ENCODE measurements at places on chromosomes 11 and 22. TPM values are rescaled to one million over a fixed set of nuclear protein-coding genes. Genes with fewer than 3 reads are reported as not detected.

The UBQLNL gene
- total RNA-seq: 0.25 TPM

The THAP7 gene
- total RNA-seq: 23.7 TPM

The CHADL gene
- total RNA-seq: 0.23 TPM

The ARHGEF17 gene
- 0.07 TPM for total RNA-seq

The PAX6 gene
- not detected for total RNA-seq

- no peak overlapping the region for H3K27ac ChIP-seq
- H3K36me3 ChIP-seq: no peaks in the 10 kb centered on the region
- no peak overlapping the region for H3K4me3 ChIP-seq
These were observed 46.8 kb downstream of the BBOX1 start for GRCh38 chr11:27087432-27087831.

GRCh38 chr22:39175353-39176142, 23.1 kb upstream of the CBX7 start:
- no peak overlapping the region for H3K4me3 ChIP-seq
- DNase-seq: no peak

DNA sequence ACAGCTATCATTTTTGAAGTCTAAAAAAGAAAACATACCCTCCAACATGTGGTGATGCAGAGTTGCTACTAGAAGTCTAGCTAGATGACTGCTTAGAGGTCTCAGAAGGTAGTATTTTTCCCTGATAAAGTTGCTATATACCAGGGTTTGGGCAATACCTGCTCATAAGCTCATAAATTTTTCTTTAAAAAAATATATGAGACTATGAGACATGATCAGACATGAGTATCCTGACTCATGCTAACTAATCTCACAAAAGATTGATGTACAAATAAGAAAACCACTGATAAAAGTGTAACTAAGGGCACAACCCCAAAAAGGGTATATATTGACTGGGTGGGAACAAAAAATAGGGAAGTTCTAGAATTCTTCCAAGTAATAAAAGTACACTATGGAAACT, 740.9 kb downstream of the METTL15 start:
- no peak overlapping the region for H3K27ac ChIP-seq
- no peaks in the 10 kb centered on the region for H3K36me3 ChIP-seq
- no peaks in the 10 kb centered on the region for H3K4me1 ChIP-seq
- no peaks in the 10 kb centered on the region for H3K27me3 ChIP-seq
- no peak overlapping the region for H3K4me3 ChIP-seq

DNA sequence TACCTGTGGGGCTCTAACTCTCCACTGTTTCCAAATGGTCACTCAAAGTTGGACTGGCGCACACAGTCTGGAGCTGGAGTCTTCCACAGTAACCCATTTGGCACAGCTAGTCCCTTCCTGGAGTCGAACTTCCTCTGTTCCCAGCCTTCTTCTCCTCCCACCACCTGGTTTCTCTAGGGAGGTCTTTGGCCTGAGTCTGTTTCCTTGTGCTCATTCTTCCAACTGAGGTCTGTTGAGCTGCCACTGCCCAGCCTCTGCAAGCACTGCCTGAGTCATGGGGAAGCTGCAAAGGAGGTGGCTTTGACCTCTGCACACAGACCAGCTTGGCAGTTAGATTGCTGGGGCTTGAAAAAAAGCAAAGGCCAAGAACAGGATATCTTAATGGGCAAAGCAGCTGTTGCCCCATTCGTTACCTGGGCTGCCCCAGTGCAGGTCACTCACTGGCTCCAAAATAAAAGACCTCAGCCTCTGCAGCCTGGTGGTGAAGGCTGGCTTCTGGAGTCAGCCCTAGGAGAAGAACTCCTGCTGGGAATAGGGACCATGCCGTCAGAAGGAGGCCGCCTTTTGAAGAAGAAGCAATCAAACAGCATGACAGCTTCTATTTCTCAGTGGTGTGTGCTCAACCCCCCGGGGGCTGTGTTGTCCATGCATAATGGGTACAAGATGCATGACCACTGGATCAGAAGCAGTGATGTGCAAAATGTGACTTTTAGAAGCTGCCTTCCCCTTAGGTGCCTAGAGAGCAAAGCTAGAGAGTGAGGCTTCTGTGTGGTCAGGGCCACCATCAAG, 3.0 kb downstream of the ADAMTS15 start:
- H3K4me3 ChIP-seq: no peak overlapping the region
- no peak for DNase-seq
- H3K27me3 ChIP-seq: peaks cover 38% of the 10 kb centered on the region
- no peaks in the 10 kb centered on the region for H3K36me3 ChIP-seq

DNA sequence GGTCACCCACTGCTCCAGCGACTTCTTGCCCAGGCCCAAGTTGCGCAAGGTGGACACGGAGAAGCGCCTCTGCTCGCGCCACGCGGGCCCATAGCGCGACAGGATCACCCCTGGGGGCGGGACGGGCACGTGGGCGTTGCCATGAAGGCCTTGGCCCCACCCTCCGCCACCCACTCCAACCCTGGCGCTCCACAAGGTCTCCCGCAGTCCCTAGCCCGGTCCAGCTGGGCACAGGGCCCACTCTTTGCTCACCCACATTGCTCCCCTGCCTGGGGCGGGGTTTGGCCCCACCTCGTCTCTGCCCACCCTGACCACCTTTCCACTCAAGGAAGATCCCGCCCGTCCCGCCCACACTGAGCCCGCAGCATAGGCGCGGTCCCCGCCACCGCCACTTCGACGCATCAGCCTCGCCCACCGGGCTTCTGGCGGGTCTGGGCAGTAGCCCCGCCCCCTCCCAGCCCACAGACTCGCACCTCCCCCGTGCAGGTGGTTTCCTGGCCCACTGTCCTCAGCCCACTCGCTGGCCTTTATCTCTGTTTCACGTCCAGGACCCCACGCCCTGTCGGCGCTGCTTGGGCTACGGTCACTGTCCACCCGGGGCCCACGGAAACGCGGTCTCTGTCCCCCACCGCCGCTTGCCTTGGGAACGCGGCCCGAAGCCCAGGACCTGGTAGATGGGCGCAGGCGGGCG, 12.3 kb upstream of the CYP2D6 start:
- no peaks in the 10 kb centered on the region for H3K4me1 ChIP-seq
- no peak overlapping the region for H3K4me3 ChIP-seq
- no peaks in the 10 kb centered on the region for H3K27me3 ChIP-seq
- H3K36me3 ChIP-seq: peaks cover 9% of the 10 kb centered on the region
- no peak overlapping the region for H3K27ac ChIP-seq

DNA sequence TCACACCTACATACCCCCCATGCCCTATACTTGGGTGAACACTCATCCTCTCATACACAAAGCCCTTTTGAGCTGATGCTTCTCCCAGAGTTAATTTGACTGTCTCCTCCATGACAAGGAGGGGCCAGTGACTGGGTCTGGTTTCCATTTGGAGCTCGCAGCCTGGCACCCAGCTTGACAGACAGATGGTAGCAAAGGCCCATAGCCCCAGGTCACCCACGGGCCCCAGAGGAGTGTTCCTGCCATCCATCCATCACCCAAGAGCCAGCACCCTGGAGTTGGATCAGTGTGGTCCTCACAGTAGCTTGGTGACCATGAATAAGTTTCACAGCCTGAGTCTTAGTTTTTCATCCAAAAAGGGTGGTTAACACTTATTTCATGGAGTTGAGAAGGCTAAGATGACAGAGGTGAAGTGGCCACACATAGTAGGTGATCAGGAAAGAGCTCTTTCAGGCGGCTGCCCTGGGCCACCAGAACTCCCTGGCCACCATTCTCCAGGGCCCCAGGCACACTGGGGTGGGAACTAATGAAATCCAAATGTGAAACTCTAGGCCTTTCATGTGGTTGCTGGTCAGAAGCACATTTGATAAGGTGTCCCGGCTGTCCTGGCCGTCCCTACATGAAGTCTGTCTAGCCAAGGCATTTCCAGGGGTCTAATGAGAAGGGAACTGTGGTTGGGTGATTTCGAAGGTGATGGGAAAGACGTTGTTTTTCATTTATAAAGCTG, 42.4 kb downstream of the LIF start:
- H3K4me1 ChIP-seq: peaks cover 9% of the 10 kb centered on the region
- DNase-seq: no peak
- no peaks in the 10 kb centered on the region for H3K27me3 ChIP-seq
- no peak overlapping the region for H3K27ac ChIP-seq
- H3K36me3 ChIP-seq: no peaks in the 10 kb centered on the region

DNA sequence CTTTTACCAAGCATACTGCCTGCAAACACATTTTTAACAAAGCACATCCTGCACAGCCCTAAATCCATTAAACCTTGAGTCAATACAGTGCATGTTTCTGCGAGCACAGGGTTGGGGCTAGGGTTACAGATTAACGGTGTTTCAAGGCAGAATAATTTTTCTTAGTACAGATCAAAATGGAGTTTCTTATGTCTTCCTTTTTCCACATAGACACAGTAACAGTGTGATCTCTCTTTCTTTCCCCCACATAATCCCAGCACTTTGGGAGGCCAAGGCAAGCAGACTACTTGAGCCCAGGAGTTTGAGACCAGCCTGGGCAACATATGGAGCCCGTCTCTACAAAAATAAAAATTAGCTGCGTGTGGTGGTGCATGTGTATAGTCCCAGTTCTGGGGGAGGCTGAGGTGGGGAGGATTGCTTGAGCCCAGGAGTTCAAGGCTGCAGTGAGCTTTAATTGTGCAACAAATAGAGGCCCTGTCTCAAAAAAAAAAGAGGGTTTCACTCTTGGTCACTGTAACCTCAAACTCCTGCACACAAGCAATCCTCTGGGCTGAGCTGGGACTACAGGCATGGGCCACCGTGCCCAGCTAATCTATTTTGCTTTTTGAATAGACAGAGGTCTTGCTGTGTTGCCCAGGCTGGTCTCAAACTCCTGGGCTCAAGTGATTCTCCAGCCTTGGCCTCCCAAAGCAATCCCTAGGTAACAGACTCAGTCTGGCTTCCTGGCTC, 19.7 kb upstream of the SLC3A2 start:
- no peak for DNase-seq
- H3K4me3 ChIP-seq: no peak overlapping the region
- H3K4me1 ChIP-seq: peaks cover 41% of the 10 kb centered on the region
- peaks cover 30% of the 10 kb centered on the region for H3K36me3 ChIP-seq

GRCh38 chr22:49018601-49019000, 809.1 kb downstream of the BRD1 start:
- no peaks in the 10 kb centered on the region for H3K36me3 ChIP-seq
- H3K27ac ChIP-seq: no peak overlapping the region
- DNase-seq: no peak
- H3K27me3 ChIP-seq: no peaks in the 10 kb centered on the region
- no peak overlapping the region for H3K4me3 ChIP-seq

DNA sequence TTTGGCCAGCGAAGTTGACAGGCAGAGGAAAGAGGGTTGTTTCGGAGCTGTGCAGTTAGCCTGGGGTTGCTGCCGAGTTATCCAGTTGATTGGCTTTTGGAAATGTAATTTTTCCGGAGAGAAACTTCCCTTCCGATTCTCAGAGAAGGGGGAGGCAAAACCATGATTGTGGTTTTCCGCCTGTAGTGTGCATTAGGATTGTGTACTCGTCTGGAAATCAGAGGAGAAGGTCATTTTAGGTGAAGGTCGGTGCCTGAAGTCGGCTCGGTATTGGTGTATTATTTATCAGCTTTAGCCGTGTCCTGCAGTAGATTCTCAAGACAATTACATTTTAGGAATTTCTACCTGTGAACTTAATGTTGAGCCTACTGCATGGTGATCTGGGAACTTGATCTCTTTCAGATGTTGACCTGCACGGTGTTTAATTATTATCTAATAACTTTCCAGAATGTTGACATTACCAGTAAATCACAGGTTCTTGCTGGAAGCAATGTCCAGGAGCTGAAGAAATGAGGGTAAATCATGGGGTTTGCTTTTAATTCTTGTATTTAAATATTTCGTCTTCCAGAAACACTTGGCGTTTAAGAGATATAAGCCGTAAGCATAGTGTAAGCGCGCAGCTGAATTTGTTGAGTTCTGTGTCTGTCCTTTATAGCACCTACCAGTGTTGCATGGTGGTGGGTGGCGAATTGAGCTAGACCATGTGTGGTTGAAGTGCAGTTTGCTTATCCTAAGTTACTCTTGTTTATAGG, 1.3 kb downstream of the ARHGEF12 start:
- H3K36me3 ChIP-seq: peaks cover 2% of the 10 kb centered on the region
- H3K4me3 ChIP-seq: peak overlapping the region; percentile 86
- H3K27ac ChIP-seq: no peak overlapping the region

DNA sequence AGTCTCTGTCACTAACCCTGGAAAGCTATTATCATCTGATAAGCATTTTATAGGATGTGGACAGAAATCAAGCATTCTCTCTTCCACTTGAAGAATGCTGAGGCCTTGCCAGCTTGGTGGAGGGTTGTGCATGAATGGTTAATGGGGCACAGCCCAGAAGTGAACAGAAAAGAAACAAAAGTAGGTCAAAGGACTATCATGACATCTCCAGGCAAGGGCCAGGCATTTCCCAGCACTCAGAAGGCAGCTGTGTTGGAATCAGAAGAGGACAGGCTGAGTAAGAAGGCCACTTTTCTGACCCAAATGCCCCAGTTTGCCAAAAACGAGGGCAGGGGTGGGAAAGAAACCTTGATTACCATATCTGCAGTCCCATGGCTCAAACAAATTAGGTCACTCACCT, 12.4 kb downstream of the TENM4 start:
- no peak for DNase-seq
- H3K4me1 ChIP-seq: no peaks in the 10 kb centered on the region
- no peak overlapping the region for H3K4me3 ChIP-seq
- H3K27me3 ChIP-seq: peaks cover 4% of the 10 kb centered on the region

GRCh38 chr11:86446163-86446923, 71.7 kb downstream of the CCDC81 start:
- no peak overlapping the region for H3K27ac ChIP-seq
- DNase-seq: peak; percentile 69
- H3K36me3 ChIP-seq: peaks cover 37% of the 10 kb centered on the region
- peaks cover 56% of the 10 kb centered on the region for H3K4me1 ChIP-seq
- H3K27me3 ChIP-seq: no peaks in the 10 kb centered on the region

- peaks cover 28% of the 10 kb centered on the region for H3K27me3 ChIP-seq
- DNase-seq: no peak
- H3K4me1 ChIP-seq: peaks cover 7% of the 10 kb centered on the region
- H3K4me3 ChIP-seq: no peak overlapping the region
- no peak overlapping the region for H3K27ac ChIP-seq
- H3K36me3 ChIP-seq: no peaks in the 10 kb centered on the region
These were observed 92.0 kb downstream of the SLC17A6 start for GRCh38 chr11:22430141-22430541.

DNA sequence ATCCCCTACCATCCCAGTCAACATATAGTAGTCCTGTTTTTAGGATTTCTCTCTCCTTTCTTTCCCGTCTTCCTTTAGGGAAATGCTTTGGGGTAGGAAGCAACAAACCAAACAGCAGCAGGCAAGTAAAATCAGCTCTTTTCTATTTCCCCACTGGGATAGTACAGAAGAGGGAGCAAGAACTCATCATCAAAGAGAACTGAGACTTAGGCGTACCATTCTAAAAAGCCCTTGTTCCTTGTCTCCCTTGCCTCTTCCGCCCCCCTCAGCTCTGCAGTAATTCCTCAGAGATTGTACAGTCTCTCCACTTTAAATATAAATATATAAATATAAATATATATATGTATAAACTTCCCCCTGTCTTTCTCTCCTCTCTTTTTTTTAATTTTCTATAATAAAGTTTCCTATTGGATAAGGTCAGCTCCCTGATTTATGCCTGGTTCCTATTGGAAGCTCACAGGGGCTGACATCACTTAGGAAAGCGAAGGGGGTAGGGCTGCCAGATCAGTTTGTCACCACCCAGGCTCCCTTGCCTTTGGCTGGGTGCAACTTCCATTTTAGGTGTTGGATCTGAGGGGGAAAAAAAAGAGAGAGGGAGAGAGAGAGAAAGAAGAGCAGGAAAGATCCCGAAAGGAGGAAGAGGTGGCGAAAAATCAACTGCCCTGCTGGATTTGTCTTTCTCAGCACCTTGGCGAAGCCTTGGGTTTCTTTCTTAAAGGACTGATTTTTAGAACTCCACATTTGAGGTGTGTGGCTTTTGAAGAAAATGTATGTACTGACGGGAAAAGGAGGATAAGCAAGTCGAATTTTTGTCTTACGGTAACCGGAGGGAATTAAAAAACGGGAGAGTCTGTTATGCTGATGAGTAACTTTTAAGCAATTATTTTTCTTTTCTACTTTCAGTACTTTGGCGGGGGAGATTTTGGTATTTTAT, at the start of gene CTNND1:
Gene CTNND1, plus strand, starts transcription at position 502 of the 934 bp plus-strand sequence. CDS start 29,677 bp downstream, outside the sequence.
- H3K4me3 ChIP-seq: peak within 1 kb of the TSS; percentile 75
- peaks cover 14% of the 10 kb centered on the region for H3K4me1 ChIP-seq
- no peaks in the 10 kb centered on the region for H3K36me3 ChIP-seq
- DNase-seq: peak; percentile 22
